ENCODE measurements at places on chromosomes 7 and 10. TPM values are rescaled to one million over a fixed set of nuclear protein-coding genes. Genes with fewer than 3 reads are reported as not detected.

WAPL gene
- polyA plus RNA-seq, result 41.9 TPM

DNA sequence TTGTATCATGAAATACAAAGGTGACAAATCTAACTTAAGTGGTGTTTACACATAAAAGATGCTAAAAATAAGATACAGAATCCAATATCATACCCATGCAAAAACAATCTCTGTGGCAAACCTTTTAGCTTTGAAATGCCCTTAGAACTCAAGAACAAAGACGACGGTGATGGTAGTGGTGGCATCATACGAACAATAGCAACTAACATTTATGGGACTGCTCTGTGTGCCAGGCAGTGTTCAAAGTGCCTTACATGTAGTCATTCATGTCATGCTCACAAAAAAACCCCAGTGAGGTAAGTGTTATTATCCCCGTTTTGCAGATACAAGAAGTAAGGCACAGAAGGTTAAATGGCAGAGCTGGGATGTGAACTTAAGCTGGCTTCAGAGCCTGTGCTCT is 563.9 kb downstream of the PARD3 start:
- DNase-seq, result no peak

DNA sequence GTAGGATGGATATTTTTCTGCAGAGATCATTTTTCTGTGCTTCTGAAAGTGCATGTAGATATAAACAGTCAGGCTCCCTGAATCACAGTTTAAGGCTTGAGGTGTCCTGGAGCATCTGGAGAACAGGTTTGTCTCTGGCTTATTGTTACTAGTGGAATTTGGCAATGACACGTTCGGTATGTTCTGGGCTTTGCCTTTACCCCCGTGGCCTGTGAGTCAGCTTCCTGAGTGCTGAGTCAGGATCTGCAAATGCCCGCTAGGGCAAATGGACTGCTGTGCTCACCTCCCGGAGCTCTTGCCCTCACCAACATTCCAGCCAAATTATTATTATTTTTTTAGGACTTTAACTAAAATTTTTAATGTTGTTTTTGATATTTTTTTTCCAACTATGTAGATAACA is 192.5 kb upstream of the PRSS1 start:
- no peak for DNase-seq

CABCOCO1 gene
- not detected for polyA plus RNA-seq

DNA sequence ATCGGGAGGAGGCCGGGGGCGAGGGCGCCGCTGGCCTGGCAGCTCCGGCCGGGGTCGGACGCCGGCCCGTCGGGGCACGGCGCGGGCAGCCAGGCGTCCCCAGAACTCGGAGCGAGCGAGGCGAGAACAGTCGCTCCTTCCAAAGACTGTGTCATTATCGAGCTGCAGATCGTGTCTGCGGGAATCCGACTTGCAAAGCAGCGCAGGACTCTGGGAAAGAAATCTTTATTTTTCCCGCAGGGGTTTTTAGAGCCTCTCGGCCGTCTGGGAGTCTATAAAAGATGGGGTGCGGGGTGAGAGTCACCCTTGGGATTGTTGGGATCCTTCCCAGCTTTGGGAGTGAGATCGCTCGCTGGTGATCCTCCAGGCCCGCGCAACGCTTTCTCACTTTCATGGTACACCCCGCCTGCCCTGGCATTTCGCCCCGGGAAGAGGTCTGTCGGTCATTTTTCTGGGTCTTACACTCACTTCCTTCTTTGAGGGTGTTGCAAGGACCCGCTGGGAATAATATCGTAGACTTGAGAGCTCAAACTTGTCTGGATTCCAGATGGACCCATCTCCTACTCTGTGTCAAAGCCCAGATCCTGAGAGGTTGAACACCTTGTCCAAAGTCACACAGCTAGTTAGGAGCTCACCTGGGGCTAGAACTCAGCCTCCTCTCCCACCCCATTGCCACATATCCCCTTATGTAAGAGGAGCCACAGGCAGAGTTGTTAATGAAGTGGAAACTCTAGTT is 1.0 kb downstream of the UBTD1 start:
- peak; percentile 8 for DNase-seq

DNA sequence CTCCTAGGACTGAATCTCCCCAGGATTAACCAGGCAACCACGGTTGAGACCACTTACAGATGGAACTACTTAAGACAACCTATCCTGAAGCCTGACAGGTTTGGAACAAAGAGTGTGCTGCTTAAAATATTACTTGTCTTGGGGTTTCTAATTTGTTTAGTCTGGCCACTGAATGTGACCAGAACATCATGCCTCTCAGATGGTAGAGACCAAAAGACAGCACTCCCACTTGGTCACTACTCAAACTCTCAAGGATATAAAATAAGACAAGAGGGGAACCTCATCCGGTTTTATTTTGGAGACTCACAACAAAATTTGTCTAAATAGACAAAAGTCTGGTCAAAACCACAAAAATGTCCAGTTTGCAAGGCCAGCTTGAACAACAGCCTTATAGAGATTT is 15.3 kb downstream of the MRPL32 start:
- DNase-seq, result no peak

CTAGE4 gene
- 0.15 TPM for polyA plus RNA-seq

DNA sequence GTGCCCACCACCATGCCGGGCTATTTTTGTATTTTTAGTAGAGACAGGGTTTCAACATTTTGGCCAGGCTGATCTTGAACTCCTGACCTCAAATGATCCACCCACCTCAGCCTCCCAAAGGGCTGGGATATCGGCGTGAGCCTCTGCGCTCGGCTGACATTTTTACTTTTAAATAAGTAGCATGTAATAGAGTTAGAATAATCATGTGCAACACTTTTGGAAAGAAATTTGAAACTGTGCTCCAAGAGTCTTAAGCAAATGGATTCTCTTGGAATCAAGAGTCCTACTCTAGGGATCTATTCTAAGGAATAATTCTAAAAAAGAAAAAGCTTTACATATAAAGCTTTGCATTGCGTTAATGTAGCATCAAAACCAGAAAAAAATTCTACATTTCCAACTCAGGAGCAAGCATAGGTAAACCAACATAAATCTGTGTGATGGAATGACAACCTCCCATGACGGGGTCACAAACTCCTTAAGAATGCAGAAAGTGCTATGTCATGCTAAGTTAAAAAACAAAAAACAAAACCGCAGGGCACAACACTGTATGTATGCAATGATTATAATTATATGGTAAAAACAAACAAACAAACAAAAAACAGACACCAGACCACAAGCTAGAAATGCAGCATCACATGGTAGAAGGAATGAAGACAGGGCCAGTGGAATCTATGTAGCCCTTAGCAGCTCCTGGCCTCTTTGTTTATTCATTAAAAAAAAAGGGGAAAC is 98.7 kb downstream of the RNF216 start:
- DNase-seq, result no peak

CHST3 gene
- polyA plus RNA-seq, result not detected

GRCh38 chr7:128835231-128835751 is 5.1 kb downstream of the FLNC start:
- DNase-seq, result no peak

GRCh38 chr10:53606981-53607380 is 834.4 kb upstream of the MBL2 start:
- DNase-seq, result no peak

DNA sequence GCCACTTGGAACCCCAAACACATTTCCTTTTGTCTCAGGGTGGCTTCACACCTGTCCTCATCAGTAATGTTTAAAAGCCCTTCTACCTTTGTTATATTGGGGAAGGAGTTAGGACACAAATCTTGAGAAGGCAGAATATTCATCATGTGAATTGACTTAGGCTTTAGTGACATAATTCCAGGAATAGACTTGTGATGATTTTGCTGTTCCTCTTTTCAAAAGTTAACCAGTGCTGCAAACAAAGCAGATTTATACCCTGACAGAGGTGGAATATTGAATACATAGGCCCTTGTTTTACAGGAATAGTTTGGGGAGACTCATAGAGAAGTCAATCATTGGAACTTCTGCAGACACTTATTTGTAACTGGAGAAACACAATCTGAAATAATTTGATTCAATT is 27.0 kb downstream of the ZNF786 start:
- DNase-seq, result no peak

GRCh38 chr7:76260171-76260703 is 42.2 kb upstream of the HSPB1 start:
- DNase-seq, result peak; percentile 42

- no peak for DNase-seq
These were observed 22.9 kb downstream of the SVIL start for GRCh38 chr10:29611781-29612381.

GRCh38 chr10:28678687-28679457 is 1.6 kb downstream of the BAMBI start:
- peak; percentile 1 for DNase-seq

GRCh38 chr10:1534820-1535219 is 202.5 kb downstream of the ADARB2 start:
- no peak for DNase-seq

ABCC2 gene
- 0.14 TPM for polyA plus RNA-seq

GRCh38 chr7:47039904-47040303 is 542.0 kb downstream of the TNS3 start:
- DNase-seq, result no peak

TUBB8 gene
- not detected for polyA plus RNA-seq

GIMAP6 gene
- 199 TPM for polyA plus RNA-seq

GRCh38 chr10:79314761-79315601 is 32.3 kb upstream of the PPIF start:
- no peak for DNase-seq

OR2A1 gene
- not detected for polyA plus RNA-seq

- DNase-seq, result no peak
These were observed 112.3 kb downstream of the HGF start for GRCh38 chr7:81657551-81657950.

COL26A1 gene
- not detected for polyA plus RNA-seq

DNA sequence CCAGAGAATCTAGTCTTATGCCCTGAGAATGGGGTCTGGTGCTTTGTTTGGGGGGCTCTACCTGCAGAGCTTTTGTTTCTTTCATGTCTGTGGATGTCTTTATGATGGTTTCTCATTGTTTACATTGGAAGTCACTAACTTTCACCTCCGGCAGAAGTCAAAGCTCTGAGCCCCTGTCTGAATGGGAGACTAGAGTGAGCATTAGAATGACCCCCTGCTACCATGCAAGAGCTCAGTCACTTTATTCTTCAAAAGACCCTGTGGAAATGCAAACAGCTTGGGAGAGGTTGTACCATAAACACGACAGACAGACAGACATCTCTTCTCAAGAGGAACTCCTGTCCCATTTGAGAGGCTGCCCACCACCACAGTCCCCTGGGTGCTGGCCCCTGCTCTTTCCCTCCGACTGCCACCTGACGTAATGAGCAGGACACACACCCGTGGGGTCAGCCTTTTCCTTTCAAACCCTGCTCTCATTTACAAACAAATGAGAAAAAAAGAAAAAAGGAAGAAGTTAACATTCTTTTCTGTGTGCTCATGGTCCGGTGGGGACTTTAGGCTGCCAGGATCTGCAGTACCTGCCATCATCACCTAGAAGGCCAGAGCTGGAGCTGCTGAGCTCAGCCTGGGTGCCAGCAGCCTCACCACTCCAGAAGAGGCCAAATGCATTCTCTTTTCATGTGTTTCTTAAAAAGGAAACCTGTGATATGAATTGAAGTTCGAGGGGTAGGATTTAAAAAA is 91.6 kb downstream of the FZD1 start:
- no peak for DNase-seq

- no peak for DNase-seq
These were observed 141.9 kb downstream of the ADK start for GRCh38 chr10:74292871-74293427.

NODAL gene
- polyA plus RNA-seq, result 0.43 TPM

ANLN gene
- polyA plus RNA-seq, result 0.25 TPM

- no peak for DNase-seq
These were observed 59.2 kb upstream of the ADCY1 start for GRCh38 chr7:45514944-45515343.

DNA sequence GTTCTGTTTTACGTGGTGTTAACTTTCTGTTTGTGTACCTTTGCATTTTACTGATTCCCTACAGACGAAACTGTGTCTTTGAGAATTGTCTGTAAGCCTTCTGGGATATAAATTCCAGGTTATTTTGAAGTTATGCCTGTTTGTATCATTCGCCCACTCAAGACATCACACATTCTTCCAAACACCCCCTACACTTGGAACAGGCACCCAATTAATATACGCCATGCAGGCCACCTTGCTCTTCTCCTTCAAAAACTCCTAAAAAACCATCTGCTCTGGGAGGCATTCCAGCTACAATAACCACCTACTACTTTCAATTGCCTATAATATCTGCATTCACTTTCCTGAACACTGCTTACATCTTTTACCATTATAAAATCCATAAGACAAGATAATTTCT is 453.3 kb downstream of the DGKB start:
- no peak for DNase-seq

- DNase-seq, result no peak
These were observed 54.2 kb downstream of the LHFPL3 start for GRCh38 chr7:104382616-104383015.

ASB10 gene
- not detected for polyA plus RNA-seq

DNA sequence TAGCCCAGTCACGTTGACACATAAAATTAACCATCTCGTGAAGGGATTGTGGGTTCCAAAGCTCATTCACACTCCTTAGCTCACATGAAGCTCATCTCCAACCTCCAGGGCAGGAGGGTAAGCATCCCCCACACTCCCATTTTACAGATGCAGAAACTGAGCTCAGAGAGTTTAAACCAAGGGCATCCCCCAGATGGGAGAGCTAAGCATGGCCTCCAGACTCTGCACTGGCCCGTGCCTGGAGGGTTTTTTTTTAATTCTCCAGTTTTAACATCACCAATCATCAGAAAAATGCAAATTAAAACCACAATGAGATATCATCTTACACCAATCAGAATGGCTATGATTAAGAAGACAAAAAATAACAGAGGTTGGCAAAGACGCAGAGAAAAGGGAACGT is 53.3 kb upstream of the TCF7L2 start:
- DNase-seq, result no peak

PNLIP gene
- polyA plus RNA-seq, result not detected

GRCh38 chr10:96263669-96264068 is 7.7 kb downstream of the BLNK start:
- DNase-seq, result no peak
